ENCODE measurements at places on chromosomes 11 and 22.

- DNase-seq, result no peak
Measured at GRCh38 chr11:32316858-32317642, 118.3 kb downstream of the WT1 start.

DNA sequence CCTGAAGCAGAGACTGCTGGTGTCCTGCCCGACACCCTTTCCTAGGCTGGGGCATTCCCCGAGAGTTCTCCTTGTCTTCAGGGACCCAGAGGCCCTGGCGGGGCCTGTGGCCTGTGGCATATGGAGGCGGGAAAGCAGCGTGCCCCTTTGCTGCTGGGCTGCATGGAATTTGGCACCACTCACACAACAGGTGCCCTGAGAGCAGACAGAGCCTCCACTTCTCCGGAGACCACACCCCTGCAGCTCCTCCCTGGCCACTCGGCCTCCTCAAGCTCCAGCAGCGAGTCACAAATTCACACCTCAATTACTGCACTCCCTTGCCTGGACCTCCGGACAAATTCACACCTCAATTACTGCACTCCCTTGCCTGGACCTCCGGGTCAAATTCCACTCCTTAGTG, 1375.2 kb downstream of the TBC1D22A start:
- DNase-seq, result no peak

- DNase-seq, result no peak
Measured at GRCh38 chr11:17163736-17164135, 44.0 kb downstream of the PIK3C2A start.

DNA sequence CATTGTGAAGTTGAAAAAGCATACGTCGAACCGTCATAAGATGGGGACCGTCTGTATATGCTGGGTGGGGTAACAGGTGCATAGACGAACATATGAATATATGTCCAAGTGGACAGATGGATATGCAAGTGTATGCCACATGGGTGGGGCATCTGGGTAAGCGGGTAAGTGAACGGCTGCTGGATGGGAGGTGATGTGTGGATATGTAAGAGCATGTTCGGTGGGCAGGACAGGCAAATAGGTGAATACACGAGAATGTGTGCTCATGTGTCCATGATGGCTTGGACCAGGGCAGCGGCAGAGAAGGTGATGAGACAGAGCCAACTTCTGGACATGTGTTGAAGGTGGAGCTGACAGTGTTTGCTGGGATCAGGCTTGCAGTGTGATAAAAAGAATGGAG, 12.0 kb downstream of the IFITM10 start:
- no peak for DNase-seq

- DNase-seq, result no peak
Measured at GRCh38 chr22:20979243-20979809, 2.8 kb upstream of the LZTR1 start.

- no peak for DNase-seq
Measured at GRCh38 chr22:40975366-40975765, 24.2 kb downstream of the RBX1 start.

DNA sequence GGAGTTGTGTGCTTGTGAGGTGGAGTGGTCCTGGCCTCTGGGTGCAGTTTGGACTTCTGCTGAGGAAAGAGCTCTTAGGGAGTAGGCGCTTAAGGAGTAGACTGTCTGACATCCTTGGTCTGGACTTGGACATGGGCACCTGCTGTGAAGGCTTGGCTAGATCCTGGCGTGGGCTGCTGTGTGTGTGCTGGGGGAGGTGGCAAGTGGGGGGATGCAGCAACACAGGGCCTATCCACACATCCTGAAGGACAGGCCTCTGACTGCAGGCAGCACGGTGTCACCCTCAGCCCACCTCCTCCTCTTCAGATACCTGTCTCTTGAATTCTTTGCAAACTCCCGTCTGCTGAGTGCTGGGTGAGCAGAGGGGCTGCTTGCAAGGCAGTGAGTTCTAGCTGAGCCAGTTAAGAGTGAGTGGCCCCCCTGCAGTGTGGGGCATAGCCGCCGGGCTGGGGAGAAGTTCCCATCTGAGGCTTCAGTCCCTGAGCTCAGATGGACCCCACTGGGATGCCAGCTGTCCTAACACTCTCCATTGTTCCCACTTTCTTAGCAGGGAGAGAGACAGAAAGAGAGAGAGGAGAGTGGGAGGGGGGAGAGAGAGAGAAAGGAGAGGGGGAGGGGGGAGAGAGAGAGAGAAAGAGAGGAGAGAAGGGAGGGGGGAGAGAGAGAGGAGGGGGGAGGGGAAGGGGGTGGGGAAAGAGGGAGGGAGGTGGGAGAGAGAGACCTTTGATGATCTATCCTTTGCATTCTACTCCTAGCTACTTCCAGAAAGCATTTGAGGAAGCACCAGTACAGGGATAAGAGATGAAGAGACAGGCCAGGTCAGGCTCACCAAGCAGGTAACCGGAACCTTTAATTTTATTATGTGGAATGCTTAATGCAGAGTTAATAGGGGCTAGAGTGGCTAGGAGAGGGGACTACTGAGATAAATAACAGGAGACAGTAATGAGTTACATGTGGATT, 12.6 kb downstream of the SOX10 start:
- DNase-seq, result no peak

- no peak for DNase-seq
Measured at GRCh38 chr11:119108857-119109221, 1.7 kb downstream of the C2CD2L start.

DNA sequence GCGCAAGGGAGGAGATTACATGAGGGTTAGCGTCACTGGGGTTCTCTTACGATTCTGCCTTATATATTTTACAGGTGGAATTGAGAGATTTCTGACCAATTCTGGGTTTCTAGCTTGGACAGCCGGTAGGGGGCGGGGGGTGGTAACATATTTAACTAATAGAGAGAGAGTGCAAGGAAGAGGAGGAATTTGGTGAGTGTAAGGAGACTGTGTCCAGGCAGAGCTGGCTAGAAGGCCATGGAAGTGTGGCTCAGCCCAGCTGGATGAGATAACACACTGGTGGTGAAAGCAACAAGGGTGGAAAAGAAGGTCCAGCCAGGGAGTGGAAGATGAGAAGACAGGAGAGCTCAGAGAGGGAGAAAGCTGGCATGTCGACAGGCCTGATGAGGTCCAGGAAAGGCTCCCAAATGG, 56.5 kb downstream of the ST3GAL4 start:
- DNase-seq, result no peak

DNA sequence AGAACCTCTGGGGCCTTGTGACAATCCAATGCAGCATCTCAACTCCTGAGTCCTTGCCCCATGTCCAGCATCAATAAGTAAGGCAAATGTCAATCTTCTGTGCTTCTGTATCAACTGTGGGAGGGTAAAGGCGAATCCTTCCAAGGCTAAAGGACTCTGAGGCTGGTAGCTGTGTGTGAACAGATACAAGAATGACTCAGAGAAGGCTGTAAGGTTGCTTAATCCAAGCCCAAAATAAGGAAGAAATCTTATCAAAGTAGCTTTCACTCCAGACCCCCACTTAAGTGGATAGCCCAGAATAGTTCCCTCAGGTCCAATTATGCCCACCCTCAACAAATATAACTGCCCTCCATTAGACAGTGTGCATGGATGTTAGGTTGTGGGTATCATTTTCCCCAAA, 28.1 kb upstream of the SCGB1A1 start:
- no peak for DNase-seq

GRCh38 chr22:22375576-22376351, 131.2 kb downstream of the VPREB1 start:
- DNase-seq, result no peak

DNA sequence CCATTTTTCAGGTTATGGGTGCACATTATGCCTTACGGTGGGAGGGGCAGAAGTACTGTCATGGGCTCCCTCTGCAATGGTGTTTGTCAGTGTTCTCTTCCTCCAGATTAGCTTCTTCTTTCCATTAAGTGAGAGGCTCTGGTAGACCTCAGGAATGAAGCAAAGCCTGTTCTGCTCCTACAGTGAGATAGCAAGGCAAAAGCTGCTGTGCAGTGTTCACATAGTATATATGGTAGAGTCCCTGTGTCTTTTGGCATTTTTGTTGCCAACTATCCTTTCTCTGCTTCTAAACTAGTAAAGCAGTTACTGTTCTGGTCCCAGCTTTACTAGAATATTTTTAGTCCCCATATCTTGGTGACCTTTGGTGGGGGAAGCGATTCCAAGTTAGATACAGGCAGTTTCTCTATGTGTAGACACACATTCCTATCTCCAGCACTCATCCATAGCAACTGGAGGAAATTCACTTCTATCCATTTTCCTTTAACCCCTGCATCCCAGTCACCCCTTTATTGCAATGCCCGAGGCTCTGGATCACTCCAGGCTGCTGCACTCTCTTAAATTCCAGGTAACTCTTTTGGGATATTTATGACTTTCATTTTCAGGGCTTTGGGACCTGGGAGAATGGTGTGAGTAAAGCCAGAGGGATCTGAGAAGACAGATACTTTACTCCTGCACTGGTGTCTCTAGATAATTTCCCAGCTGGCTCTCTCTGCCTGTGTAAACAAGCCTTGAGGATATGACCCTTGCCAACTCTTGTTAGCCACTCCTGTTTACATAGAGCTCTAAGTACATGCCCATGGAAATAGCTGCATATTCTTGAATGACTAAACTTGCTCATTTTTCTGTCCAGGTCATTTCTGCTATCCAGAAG, 3.9 kb upstream of the TRIM34 start:
- peak; percentile 70 for DNase-seq

DNA sequence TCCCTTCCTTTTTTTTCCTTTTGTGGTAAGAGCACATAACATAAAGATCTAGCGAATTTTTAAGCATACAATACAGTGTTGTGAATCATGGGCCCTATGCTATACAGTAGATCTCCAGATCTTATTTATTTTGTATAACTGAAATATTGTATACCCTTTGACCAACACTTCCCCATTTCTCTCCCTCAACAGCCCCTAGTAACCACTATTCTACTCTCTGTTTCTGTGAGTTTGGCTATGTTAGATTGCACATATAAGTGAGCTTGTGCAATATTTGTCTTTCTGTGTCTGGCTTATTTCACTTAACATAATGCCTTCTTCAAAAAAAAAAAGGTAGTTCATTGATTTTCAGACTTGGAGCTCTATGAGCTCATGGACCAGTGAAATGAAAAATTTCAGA, 180.5 kb downstream of the C11orf91 start:
- DNase-seq, result no peak

DNA sequence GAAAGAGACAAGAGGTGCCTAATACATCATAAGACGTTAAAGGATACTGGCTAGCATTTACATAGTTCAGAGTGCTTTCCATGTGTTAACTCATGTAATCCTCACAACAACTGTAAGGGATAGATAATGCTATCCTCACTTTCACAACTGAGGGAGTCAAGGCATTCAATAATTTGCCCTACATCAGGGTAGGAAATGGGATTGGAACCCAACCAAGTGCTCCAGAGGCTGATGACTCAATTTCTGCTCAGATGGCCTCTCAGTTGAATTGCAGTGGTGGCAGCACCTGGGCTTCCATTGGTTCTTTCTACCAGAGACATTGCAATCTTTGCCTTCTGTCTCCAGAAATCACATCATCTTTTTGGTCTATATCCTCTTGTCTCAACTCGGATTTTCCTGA, 232.9 kb downstream of the ETS1 start:
- no peak for DNase-seq

DNA sequence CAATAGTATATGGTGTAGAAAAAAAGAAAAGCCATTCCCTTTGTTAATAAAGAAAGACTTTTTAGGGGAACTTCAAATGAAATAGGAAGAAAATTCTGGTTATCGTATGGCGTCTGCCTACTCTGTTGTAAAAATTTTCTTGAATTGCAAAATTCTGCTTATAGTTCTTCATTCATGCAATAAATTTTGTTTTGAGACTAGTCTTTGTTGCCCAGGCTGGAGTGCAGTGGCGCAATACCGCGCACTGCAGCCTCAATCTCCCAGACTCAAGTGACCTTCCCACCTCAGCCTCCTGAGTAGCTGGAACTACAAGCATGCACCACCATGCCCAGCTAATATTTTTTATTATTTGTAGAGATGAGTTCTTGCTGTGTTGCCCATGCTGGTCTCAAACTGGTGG, 5.8 kb downstream of the DDIAS start:
- no peak for DNase-seq

- no peak for DNase-seq
Measured at GRCh38 chr11:113563766-113564526, 88.7 kb upstream of the DRD2 start.

- DNase-seq, result no peak
Measured at GRCh38 chr22:37186228-37186996, 1.6 kb downstream of the C1QTNF6 start.

DNA sequence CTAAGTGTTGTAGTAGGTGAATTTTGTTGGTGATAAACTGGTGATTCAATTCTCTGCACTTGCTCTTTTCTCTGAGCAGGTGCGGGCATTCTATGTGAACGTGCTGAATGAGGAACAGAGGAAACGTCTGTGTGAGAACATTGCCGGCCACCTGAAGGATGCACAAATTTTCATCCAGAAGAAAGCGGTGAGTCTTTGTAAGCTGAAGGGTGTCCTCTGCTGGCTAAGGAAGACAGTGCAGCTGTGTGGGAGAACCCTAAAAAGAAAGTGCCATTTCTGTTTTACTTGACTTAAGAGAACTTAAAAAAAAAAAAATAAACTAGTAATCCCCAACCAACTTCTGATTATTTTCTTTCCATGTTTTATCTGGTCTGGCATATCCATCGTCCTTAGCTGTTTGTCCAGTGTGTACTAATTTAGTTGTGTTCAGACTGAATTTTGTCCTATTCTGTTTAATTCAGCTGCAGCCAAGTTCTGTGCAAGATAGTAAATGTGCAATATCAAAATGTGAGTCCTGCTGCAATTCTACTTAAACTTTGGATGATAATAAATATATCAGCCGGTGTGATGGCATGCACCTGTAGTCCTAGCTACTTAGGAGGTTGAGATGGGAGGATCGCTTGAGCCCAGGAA, 29.6 kb downstream of the CAT start:
- DNase-seq, result no peak

DNA sequence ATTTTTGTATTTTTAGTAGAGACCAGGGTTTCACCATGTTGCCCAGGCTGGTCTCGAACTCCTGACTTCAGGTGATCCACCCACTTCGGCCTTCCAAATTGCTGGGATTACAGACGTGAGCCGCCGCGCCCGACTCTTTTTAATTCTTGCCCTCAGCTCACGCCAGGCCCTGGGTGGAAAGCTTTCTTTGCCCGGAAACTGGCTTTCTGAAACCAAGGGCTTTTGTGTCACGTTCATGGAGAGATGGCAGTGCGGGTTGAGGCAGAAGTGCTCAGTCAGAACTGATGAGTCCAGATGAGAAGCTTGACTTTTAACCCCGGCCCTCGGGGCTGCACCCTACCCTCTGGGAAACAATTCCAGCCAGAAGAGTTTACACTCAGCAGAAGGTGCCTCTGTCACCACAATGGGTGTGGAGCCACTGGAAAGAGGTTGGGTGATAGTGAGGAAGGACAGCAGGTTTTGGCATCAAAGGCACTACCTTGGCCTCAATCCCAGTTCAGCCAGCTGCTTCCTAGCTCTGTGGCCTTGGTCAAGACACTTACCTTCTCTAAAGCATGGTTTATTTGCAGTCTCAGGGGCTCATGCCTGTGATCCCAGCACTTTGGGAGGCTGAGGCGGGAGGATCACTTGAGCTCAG, 890 bp upstream of the ARFGAP3 start:
- no peak for DNase-seq

- DNase-seq, result no peak
Measured at GRCh38 chr11:128482512-128483191, 104.7 kb downstream of the ETS1 start.

Data from smooth muscle cell of the brain vasculature (primary cell).